ENCODE measurements at places on chromosomes 13 and 19.

GRCh38 chr13:81246556-81246955 is 905.6 kb upstream of the SPRY2 start:
- DNase-seq = no peak

DNA sequence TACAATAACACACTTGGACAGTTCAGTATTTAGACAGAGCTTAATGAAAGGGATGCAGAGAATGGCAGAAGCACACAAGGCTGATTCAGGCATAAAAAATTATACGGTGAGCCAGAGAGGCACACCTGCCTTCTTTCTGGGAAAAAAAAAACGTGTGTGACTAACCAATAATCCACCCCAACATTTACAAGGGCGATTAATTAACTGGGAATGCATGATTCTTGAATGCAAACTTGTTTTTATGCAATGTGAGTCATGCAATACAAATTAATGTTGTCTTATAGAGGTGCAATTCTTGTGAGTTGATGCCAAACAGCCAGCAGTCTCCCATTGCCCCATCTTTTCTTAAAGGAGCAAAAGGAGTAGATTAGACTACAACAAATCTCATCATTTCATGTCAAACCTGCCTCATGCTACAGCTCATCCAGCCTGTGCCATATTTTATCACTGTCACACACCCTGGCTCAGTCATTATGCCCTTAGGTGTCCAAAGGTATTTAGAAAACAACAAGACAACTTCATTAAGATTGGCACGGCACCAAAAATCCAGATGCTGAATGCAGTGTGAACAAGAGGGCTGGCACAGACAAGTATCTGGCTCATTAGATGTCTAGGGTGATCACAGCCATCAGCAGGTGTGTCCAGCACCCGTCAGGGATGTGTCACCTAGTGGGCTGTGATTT is 721.1 kb downstream of the EFNB2 start:
- DNase-seq = no peak

GRCh38 chr13:39273953-39274738 is 235.9 kb downstream of the NHLRC3 start:
- DNase-seq = peak; percentile 6

- peak; percentile 83 for DNase-seq
These were observed 159.3 kb downstream of the ITGBL1 start for GRCh38 chr13:101611491-101612475.

DNA sequence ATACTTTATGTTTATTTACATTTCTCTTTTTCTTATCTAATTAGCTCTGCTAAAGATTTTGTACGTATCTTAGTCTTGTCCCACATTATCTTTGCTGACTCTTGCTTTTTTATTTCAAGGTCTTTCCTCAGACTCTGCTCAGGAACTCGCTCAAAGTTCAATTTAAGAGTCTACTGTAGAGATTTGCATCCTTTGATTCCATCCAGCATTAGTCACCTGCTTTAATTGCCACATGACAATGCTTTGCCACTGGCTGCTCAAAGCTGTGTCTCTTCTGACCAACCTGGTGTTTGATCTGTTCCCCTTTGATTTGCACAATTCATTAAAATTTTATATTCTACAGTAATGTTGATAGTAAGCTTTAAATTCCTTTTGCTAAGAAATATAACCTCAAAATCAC is 157.9 kb upstream of the FREM2 start:
- DNase-seq = no peak

DNA sequence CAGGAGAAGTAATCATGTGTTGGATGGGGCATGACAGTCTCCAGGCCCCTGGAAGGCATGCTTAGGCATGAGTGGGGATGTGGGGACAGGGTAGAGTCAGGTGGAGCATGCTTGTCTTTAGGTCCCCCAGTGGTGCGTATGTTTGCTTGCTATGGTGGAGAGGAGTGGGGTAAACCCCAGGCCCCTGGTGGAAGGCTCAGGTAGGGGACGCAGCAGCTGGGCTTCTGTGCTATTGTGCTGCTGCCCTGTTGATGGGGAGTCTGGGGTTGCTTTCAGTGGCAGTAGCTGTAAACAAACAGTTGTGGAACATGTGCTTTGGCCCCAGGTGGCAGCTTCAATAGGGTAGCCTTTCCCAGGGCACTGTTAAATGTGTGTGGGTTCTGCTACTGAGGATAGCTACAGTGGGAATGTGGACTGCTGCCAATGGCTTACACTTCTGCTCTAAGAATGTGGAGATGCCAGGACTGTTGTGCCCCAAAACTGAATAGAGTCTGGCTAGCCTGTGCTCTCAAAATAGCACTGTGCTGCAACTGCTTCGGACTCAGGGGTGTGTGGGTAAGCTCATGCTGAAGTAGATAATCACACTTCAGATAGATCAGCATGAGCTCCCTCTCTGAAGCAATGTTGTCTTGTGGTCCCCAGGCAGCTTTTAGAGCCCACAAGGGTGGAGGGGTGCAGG is 1257.3 kb downstream of the DIAPH3 start:
- DNase-seq = no peak

DNA sequence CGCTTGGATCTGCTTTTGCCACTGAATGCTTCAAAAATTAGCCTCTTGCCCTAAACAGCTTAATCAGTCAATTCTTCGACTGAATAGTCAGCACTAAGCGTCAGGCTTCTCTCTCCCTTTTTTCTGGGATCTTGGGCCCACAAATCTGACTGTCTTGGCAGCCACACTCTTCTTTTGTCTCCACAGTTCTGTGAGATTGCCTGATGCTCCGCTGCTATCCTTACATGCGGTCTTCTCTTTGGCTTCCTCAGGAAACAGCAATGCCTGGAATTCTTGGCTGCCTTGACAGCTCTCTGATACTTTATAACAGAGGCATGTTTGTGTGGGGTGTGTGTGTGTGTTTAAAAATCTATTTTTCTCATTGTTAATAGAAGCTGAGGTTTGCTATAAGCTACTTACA is 32.6 kb downstream of the ERCC5 start:
- DNase-seq = peak; percentile 25

- no peak for DNase-seq
These were observed 2.7 kb downstream of the ARGLU1 start for GRCh38 chr13:106565127-106565775.

DNA sequence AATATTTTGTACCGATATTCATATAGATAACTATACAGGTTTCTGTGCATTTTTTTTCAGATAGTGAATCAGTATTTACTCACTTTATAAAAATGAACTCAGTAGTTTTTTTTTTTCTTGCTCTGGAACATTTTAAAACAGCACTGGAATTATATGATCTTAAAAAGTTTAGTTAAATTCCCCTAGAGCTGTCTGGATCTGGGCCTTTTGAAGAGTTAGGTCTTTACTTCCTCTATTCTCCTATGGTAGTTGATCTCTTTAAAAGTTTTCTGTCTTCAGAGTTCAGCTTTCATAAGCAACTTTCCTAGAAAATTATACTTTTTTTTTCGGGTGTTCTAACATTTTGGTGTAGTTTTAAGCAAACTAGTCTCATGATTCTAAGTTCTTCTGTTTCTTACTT is 21.8 kb upstream of the RBM26 start:
- no peak for DNase-seq

DNA sequence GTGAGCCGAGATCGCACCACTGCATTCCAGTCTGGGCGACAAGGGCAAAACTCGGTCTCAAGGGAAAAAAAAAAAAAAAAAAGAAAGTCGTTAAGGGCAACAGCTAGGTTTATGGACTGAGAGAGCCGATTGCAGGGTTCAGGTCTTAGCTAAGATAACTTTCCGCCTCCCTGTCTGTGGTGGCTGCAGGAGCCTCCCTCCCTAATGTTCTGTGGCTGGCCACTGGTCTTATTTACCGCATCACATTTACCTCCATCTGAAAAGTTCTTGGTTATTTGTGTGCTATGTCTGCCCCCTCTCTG is 722 bp upstream of the CRTC1 start:
- no peak for DNase-seq

GRCh38 chr19:55383279-55384130 is 587 bp downstream of the TMEM238 start:
- DNase-seq = peak; percentile 52

GRCh38 chr19:12665281-12665573 is 1.3 kb downstream of the MAN2B1 start:
- no peak for DNase-seq

DNA sequence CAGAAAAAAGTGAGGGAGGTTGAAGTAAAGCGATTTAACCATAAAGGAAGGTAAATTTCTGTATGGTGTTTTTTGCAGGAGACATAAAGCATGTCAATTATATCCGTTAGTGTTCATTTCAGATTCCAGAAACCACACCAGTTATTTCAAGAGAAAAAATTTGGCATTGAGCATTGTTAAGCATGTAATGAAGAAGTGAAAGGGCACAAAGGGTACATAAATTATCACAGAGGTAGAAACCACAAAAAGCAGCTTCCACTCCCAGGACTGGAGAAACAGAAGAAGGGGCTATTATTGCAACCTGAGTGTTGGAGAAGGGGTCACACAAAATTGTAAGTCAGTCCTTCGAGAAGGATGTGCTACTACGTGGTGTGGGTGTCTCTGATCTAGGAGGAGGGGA is 72.2 kb upstream of the DACH1 start:
- no peak for DNase-seq

GRCh38 chr19:29075149-29075548 is 137.8 kb downstream of the UQCRFS1 start:
- no peak for DNase-seq

DNA sequence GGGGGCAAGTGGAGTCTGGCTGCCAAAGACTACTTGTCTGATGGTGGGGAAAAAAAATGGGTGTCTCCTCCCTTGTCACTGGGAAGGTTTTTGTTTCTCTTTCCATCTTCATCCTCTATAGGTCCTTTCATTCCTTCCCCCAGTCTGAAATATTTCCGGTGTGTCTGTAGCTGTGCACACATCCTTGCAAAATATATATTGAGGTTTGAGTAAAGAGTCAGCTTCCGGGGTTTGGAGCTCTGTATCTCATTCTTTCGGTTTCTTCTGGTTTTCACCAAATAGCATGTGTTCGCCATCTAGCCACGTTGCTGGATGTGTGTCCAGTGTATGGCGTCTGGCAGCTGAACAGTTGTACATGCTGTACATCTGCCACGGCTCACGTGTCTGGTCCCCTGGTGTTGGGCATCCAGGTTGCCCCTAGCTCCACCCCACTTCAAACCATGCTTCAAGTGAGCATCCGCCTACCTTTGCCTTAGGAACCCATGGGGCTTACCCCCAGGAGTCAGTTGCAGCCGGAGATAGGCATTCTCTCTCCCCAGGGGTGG is 142.2 kb downstream of the SIPA1L3 start:
- no peak for DNase-seq

DNA sequence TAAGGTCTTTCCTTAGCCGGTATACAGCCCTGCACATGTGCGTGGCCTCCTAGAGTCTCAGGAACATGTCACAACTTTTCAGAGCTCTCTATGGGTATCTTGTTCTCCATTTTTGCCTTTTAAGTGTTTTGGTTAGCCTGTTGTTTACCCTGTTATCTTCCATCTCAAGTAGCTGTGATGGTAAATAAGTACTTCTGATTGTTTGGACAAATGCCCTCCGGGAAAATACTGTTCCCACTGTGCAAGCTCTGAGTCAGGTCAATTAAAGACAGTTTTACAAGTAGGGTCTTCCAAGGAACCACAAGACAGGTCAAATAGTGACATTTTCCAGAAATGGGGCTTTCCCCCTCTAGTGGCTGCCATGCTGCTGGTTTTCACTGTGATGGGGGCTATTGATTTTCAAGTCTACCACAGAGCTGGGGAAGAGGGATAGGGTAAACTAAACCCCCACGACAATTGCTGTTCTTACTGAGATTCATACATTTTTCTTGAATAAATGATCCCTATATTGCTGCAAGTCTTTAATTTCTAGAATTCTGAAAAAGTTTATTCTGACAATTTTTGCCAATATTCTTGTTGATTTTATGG is 109.5 kb downstream of the TM9SF2 start:
- DNase-seq = no peak

DNA sequence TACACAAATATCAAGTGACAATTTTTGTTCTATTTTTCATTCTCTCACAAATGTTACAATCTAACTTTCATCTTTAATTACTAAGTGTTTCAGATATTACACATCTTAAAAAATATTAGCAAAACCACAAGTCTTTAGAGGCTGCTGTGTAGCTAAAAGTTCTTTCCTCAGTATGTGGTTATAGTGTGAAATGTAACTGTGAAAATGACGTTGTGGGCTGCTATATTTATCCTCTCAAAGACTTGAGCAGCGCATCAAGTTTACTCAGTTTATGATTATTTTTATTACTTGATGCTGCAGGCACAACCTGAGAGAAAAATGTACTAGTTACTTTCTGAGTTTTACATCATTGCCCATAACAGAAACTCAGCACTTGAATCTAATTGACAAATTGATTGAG is 2860.6 kb upstream of the PCDH20 start:
- no peak for DNase-seq

DNA sequence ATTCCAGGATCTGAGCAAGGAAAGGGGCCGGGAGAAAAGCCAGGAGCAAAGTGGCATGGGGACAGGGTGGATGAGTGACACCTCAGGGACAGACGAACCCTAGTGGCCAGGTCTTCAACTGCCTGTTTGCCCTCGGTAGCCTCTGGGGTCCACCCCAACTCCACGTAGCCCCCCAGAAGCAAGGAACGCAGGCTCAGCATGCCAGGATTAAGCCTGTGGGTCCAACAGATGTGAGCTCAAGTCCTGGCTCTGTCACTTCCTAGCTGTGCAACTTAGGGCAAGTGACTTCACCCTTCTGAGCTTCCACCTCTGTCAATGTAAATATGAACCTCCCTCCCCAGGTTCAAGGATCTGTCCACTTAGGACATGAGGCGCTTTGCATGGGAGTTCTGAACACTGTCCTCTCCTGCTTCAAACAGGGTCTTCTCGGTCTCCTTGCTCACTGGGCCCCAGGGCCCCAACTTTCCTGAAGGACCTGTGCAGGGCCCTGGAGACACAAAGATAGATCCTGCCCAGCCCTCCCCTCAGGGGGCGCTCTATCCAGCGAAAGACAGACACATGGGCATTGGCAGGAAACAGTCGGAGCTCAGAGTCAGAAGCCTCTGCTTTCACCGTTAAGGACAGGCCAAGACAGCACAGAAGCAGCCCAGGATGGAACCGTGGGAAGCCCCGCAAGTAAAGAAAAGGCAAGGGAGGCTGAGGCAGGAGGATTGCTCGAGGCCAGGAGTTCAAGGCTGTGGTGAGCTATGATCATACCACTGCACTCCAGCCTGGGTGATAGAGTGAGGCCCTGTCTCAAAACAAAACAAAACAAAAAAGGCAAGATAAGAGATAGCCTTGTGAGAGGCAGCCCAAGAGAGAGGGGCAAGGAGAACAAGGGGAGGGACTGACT is 13.2 kb downstream of the SYDE1 start:
- DNase-seq = no peak

GRCh38 chr19:32809754-32810153 is 59.8 kb downstream of the SLC7A9 start:
- no peak for DNase-seq

DNA sequence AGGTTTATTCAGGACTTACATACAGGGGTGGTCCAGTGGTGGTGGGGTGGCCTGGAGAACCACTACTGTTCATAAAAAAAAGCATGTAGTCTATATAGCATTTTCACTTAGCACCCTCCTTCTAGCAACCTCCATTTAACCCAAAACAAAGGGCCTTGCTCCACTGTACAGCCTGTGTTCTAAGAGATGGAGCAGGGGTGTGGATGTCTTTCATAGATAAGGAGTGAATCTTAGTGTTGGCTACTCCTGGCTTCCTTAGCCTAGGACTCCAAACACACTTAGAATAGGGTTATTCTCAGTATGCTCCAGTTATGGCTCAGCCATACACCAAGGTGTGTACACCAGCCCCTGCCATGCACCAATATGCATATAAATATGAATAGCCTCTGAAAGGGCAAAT is 95.2 kb downstream of the ELF1 start:
- DNase-seq = no peak

GRCh38 chr13:110062777-110063442 is 244.0 kb downstream of the COL4A1 start:
- no peak for DNase-seq
